ENCODE measurements at places on chromosomes 2 and 18. TPM values are rescaled to one million over a fixed set of nuclear protein-coding genes. Genes with fewer than 3 reads are reported as not detected.

The C1QL2 gene
- total RNA-seq: not detected

The CNGA3 gene
- total RNA-seq: not detected

The OR6B2 gene
- not detected for total RNA-seq

The ERBB4 gene
- total RNA-seq: 0.15 TPM

The SPP2 gene
- not detected for total RNA-seq

The NTSR2 gene
- total RNA-seq: 0.15 TPM

The ADNP2 gene
- 40.5 TPM for total RNA-seq

The SRSF7 gene
- total RNA-seq: 220 TPM

The TEKT4 gene
- total RNA-seq: 0.26 TPM

The ZNF385B gene
- 0.28 TPM for total RNA-seq

The SYT4 gene
- total RNA-seq: not detected

The SFT2D3 gene
- total RNA-seq: 5.6 TPM

The LOXHD1 gene
- total RNA-seq: not detected

The GPBAR1 gene
- 0.18 TPM for total RNA-seq

The ACAA2 gene
- 50.8 TPM for total RNA-seq

The TMEM163 gene
- not detected for total RNA-seq

The NCL gene
- total RNA-seq: 778 TPM

The SERPINB2 gene
- not detected for total RNA-seq

The SNTG2 gene
- not detected for total RNA-seq

The RTKN gene
- total RNA-seq: 83.1 TPM

The BIN1 gene
- total RNA-seq: 58.6 TPM

The ADRA2B gene
- total RNA-seq: 0.28 TPM

The NOSTRIN gene
- total RNA-seq: not detected

The SKOR2 gene
- not detected for total RNA-seq

The UGT1A4 gene
- not detected for total RNA-seq

The CABYR gene
- 29.4 TPM for total RNA-seq

The VIT gene
- 0.77 TPM for total RNA-seq

The MEP1B gene
- 0.28 TPM for total RNA-seq

The OSBPL6 gene
- 2.1 TPM for total RNA-seq

The AKAIN1 gene
- total RNA-seq: not detected

The SULT1C4 gene
- total RNA-seq: not detected

The C2orf15 gene
- 1.5 TPM for total RNA-seq

The CRIM1 gene
- total RNA-seq: 290 TPM

The GPR45 gene
- not detected for total RNA-seq

The FAM168B gene
- 137 TPM for total RNA-seq

The ZNF638 gene
- total RNA-seq: 80.8 TPM

The THAP4 gene
- total RNA-seq: 77.9 TPM

The ADCYAP1 gene
- not detected for total RNA-seq

The PKDCC gene
- 14.8 TPM for total RNA-seq

The SERPINB11 gene
- not detected for total RNA-seq

The ABCB11 gene
- 0.05 TPM for total RNA-seq

The CAPN13 gene
- total RNA-seq: not detected

The RAX gene
- not detected for total RNA-seq

The LHCGR gene
- total RNA-seq: not detected

The MARS2 gene
- 8.7 TPM for total RNA-seq

The MROH2A gene
- not detected for total RNA-seq

The SERPINB12 gene
- total RNA-seq: not detected

The SCYGR4 gene
- total RNA-seq: not detected

The SLC14A1 gene
- 1.2 TPM for total RNA-seq

The ANKRD53 gene
- total RNA-seq: not detected

The GAL3ST2 gene
- total RNA-seq: 1.6 TPM

The CRACDL gene
- total RNA-seq: 2.4 TPM

The SCN9A gene
- total RNA-seq: 0.10 TPM

The BOK gene
- total RNA-seq: 39.1 TPM

The CD207 gene
- not detected for total RNA-seq

All from Panc1 (cell line).